ENCODE measurements at places on chromosomes 13 and 19.

GRCh38 chr19:6086068-6086788, 24.1 kb downstream of the RFX2 start:
- no peak for DNase-seq

DNA sequence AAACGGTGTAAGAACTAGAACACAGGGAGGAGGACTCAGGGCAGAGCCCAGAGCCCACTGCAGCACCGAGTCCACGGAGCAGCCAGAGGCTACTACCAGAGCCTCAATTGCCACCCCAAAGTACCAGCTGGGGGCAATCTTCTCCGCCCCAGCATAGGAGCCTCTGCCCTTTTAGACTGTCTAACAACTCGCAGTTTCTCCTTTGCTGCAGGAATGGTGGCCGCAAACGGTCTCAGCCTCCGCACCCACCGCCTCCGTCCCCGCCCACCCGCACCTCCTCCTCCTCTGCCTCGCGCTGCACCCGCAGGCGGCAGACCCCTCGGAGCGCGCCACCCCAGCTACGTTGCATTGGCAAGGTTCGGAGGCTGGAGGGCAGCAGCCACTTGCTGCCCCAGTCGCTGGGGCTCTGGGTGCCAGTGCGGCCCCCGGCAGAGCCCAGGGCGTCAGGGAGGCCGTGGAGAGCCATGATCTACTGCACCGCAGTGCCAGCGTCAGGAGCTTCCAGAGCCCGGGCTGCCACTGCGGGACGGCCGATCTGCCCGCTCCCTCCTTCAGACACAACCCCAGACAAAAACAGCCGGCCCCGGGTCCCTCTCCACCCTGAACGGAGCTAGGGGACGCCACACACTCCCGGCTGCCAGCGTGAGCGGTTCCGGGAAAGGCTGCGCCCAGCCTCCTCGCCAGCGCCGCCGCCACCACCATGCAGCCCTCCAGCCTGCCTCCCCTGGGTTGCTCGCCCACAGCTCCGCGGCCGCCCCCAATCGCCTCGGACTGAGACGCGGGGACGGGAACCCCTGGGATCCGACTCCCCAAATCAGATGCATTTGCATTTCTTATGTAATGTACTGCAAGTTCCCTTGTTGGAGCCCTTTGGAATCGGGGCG, 1.8 kb downstream of the FGF14 start:
- no peak for DNase-seq

DNA sequence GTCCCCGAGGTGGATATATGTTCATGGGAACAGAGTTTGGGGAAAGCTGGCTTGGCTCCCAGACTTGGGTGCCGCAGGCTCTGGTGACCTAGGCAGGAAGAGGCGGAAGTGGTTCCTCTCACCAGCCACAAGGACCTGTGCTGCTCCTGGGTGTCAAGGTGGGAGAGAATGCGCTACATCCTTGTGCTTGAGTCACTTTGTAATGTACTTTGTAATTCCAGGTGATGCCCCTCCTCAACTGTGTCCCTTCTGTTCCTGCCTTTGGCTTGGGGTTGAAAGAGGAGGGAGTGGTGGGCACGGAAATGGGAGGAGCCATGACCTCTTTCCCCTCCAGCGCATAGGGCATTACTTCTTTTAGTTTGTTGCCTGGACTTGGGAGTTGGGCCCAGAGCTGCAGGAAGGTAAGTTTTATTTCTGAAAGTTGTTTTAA, 10.9 kb downstream of the GARRE1 start:
- DNase-seq: no peak

DNA sequence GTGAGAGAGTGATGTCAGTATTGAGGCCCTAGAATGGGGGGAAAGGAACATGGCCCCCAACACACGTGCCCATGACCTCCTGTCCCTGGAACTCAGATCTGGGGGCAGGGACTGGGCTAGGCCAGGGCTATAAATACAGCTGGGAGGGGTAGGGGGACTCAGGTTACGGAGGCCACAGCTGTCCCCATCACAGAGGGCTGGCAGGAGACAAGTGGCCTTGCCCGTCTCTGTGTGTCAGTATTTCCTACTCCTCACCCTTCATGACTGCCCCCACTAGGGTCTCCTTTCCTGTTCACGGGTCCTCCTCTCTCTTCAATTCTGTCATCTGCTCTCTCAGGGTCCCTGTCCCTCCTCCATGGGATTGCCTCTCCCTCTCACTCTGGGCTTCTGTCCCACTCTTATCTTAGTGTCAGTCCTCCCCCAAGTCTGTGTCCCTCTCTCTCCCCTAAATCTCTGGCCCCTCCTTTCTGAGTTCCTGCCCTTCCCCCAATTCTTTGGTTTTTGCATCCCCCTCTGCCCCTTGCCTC, 687 bp upstream of the HRC start:
- DNase-seq: no peak

GRCh38 chr13:75226733-75227435, 255.1 kb downstream of the TBC1D4 start:
- DNase-seq: no peak

DNA sequence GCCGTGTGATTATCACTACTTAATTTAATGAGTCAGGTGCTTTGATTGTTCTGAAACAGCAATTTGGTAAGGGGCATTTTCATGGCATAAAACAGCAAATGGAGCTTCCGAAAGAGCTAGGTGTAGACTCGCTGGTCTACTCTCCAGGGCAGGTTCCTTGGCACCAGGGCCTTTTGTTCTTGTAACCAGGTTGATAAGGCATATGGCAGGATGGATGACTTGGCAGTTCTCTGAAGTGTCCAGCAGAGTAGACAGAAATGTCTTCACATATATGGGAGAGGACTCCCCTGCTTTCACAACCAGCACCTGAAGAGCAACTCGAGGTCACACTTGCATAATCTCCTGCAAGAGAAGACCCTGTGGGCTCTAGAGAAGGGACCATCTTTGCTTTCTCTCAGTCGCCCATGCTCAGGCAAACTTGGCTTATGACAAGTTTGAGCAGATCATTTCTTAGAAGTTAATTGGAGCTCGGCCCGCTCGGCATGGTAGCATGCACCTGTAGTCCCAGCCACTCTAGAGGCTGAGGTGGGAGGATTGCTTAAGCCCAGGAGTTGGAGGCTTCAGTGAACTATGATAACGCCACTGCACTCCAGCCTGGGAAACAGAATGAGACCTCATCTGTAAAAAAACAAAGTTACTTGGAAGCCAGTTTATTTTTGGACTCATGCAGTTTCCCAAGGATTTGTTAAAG, 23.3 kb upstream of the WASF3 start:
- no peak for DNase-seq

GRCh38 chr13:57302604-57303003, 135.6 kb downstream of the PRR20E start:
- no peak for DNase-seq

GRCh38 chr19:17041976-17042375, 15.4 kb upstream of the CPAMD8 start:
- DNase-seq: no peak

GRCh38 chr19:3679581-3679980, 20.7 kb downstream of the PIP5K1C start:
- no peak for DNase-seq

DNA sequence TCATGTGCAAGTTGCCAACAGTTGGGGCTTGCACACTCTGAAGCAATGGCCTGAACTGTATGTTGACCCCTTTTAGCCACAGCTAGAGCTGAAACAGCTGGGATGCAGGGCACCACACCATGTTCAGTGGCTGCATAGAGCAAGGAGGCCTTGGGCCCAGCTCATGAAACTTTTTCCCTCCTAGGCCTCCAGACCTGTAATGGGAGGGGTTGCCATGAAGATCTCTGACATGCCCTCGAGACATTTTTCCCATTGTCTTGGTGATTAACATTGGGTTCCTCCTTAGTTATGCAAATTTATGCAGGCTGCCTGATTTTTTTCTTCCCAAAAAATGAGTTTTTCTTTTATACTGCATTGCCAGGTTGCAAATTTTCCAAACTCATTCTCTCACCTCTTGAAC, 165.1 kb upstream of the PRR20A start:
- no peak for DNase-seq

DNA sequence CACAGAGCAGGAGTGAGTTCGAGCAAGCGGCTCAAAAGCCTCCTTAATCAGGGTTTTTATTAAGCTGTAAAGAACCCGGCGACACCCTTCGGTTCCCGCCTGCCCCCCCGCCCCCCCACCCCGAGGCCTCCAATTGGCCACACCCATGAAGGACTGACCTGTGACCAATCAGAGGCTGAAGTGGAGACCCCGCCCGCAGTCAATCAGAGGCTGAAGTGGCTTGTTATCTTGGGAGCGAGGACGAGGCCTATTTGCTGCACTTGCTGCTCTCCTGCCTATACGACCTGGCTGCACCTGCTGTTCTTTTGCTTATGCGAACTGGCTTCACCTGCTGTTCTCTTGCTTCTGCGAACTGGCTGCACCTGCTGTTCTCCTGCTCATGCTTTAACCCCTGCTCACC, 844.9 kb downstream of the OLFM4 start:
- no peak for DNase-seq

GRCh38 chr13:98571955-98572662, 4.8 kb downstream of the STK24 start:
- peak; percentile 39 for DNase-seq
